ENCODE measurements at places on chromosomes 5 and 9.

DNA sequence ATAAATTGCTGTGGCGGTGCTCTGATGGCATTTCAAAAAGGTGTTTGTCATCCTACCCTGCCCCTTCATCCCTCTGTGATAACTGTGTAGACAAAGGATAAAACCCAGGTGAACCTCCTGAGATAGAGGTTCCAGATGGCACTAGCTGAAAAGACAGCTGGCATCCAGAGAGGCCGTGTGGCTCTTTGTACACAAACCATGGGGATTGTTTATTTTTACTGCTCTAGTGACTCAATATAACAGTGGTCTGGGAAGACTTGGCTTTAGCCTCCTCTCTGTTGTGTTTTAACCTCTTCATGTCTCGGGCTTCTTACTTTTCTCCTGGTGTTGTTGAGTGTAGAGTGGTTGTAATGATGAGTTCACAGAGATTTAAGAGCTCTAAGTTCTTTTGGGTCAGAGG, 48.8 kb downstream of the SH3GL2 start:
- no peak for DNase-seq

GRCh38 chr5:1376981-1377380, 32.1 kb upstream of the CLPTM1L start:
- no peak for DNase-seq

DNA sequence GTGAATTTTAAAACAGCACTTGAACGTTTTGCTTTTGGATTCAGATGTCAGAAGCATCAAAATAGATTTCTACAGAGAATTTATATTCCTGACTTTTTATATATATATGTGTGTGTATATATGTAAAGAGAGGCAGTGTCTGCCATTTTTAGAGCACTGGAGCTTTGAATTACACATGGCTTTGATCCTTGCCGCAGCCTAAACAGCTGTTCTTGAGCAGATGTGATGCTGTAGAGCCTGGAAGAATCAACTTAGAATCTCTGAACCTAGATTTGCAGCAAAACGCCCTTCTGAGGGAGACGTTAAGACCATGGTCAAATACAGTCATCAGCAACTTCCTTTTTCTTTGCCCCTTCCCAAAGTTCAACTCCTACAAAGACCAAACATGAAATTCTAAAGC, 21.7 kb upstream of the C5orf47 start:
- no peak for DNase-seq

- DNase-seq: no peak
Measured at GRCh38 chr5:165231821-165232508, 1726.5 kb downstream of the MAT2B start.

DNA sequence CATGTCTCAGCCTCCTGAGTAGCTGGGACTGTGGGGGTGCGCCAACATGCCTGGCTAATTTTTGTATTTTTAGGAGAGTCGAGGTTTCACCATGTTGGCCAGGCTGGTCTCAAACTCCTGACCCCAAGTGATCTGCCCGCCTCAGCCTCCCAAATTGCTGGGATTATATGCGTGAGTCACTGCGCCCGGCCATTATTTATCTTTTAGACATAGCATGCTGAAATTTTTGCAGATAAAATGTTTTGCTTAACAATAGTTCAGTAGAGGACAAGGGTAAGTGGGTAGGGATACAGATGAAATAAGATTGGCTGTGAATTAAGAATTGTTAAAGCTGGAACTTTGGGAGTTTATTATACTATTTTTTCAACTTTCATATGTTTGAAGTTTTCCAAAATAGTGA, 150.8 kb upstream of the GRHPR start:
- DNase-seq: no peak
